Stomach (tissue), 19 donors: ENCODE measurements at places on chromosomes 1 and 21. TPM values are rescaled to one million over a fixed set of nuclear protein-coding genes. Genes with fewer than 3 reads are reported as not detected.

The BGLAP gene
- not detected for polyA plus RNA-seq

The SLC30A2 gene
- polyA plus RNA-seq = not detected

DNA sequence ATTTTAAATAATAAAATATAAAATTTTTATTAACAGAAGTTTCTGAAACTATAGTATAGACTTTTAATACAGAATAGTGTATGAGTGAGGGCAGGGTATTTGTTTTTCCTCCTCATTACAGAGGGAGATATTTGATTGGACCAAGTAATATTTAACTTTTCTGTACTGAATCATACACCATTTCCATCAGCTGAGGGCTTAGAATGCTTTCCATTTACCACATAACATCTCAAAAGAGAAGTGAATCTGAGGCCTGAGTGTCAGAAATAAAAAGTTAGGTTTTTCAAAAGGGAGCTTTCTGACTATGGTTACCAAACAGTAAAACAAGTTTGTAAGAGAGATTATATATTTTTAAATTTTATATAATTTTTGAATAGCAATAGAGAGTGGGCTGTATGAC, 29.5 kb downstream of the TLCD4 start:
- DNase-seq = no peak

GRCh38 chr1:162385280-162385623, 3.7 kb downstream of the C1orf226 start:
- no peak for DNase-seq

GRCh38 chr1:156492591-156493080, 7.9 kb downstream of the MEF2D start:
- peak; percentile 57 for DNase-seq

The A3GALT2 gene
- not detected for polyA plus RNA-seq

The HENMT1 gene
- 3.4 TPM for polyA plus RNA-seq

The PRR9 gene
- polyA plus RNA-seq = not detected

GRCh38 chr1:13763991-13764390, 64.0 kb downstream of the PRDM2 start:
- DNase-seq = no peak
